ENCODE measurements at places on chromosomes 1 and 21.

DNA sequence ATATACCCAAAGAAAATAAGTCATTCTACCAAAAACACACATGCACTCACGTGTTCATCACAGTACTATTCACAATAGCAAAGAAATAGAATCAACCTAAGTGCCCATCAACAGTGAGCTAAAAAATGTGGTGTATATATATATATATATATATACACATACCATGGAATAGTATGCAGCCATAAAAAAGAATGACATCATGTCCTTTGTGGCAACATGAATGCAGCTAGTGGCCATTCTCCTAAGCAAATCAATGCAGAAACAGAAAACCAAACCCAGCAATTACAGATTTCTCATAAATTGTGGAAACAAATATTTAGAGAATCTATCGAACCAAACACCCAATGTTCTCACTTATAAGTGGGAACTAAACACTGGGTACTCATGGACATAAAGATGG is 585.7 kb downstream of the SMYD3 start:
- no peak for DNase-seq

- DNase-seq: no peak
Measured at GRCh38 chr1:8574985-8575384, 242.5 kb downstream of the RERE start.

DNA sequence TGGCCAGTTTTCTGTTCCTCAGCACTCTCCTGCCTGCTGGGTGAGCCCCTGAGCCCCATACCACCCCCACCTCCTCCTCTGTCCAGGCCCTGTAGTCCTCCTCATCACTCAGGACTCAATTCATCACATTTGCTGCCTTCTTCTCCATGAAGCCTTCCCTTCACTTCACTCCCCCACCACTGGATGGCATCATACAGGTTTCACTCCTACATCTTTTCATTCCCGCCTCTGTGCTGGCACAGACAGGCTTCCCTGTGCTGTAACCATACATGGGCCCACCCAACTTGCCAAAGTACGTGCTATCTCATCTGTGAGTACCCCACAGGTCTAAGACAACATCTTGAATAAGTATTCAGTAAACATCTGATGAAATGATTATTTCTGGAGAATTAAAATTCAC is 56.9 kb downstream of the SLC45A1 start:
- DNase-seq: no peak

- no peak for DNase-seq
Measured at GRCh38 chr1:32884032-32884372, 2.3 kb upstream of the HPCA start.

- peak; percentile 25 for DNase-seq
Measured at GRCh38 chr1:185566995-185567394, 167.2 kb upstream of the HMCN1 start.

GRCh38 chr1:39116860-39117728 is 87.4 kb upstream of the MACF1 start:
- no peak for DNase-seq

- DNase-seq: peak; percentile 82
Measured at GRCh38 chr1:6359216-6360116, 34.1 kb downstream of the ACOT7 start.

DNA sequence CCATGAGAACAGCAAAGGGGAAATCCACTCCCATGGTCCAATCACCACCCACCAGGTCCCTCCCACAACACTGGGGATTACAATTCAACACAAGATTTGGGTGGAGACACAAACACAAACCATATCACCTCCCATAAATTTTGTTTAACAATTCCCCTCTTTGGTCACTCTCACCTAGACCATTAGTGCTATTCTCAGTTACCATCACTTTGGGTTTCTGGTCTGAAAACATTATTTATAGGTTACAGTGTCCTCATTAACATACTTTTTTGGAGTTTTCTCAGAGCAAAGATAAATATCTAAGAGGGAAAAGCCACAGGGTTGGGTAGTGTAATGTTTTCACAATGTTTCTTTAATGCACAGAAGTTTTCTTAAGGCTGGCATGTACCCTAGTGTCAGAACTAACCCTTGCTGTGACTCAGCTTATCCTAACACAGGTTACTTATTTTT is 47.7 kb upstream of the DNAH14 start:
- DNase-seq: no peak

DNA sequence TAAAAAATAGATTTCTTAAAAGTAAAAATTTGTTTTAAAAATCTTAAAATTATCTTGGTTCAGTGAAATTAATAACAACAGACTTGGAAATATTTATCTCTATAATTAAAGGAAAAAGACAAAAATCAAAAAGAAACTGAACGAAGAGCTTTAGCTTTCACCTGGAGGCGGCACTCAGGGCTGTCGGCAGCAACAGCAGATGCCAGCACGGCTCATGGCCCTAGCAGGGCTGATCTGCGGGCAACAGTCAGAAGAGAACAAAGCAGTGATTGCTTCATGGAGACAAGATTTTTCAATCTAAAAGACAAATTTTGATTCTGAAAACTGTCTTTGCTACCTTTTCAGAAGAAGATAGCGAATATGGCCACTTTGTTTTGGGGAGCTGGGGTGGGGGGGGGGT is 22.6 kb downstream of the UBE2G2 start:
- DNase-seq: no peak

DNA sequence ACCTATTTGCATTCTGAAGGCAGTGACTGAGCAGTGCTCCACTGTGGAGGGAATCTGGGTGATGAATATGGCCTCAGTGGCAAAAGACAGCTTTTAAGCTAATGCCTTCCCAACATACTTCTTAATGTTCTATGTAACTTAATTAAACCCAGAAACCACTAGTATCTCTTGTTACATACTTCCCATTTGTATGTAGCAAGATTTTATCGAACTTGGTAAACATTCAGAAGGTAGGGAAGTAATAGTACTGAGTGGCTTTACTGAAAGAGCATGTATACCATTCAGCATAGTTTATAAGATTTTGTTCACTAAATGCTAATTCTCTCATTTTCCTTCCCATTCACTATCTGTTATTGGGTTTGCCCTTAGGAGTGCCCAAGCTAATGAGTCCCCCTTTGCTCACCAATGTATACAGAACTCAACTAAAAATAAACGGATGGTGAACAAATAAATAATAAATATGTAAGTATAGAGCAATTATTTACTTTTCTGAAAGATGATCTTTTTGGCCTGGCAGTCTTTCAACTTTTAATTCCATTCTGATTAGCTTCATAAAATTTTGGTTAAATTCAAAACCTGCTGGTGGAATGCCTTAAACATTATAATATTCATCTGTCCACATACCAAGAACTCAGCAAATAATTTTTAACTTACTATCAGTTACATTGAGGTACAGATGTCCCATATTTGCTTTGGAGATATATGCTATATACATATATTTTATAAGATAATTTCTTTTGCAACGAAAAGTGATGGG is 204.4 kb downstream of the APP start:
- no peak for DNase-seq

- DNase-seq: no peak
Measured at GRCh38 chr1:236155841-236156503, 13.6 kb downstream of the GPR137B start.

DNA sequence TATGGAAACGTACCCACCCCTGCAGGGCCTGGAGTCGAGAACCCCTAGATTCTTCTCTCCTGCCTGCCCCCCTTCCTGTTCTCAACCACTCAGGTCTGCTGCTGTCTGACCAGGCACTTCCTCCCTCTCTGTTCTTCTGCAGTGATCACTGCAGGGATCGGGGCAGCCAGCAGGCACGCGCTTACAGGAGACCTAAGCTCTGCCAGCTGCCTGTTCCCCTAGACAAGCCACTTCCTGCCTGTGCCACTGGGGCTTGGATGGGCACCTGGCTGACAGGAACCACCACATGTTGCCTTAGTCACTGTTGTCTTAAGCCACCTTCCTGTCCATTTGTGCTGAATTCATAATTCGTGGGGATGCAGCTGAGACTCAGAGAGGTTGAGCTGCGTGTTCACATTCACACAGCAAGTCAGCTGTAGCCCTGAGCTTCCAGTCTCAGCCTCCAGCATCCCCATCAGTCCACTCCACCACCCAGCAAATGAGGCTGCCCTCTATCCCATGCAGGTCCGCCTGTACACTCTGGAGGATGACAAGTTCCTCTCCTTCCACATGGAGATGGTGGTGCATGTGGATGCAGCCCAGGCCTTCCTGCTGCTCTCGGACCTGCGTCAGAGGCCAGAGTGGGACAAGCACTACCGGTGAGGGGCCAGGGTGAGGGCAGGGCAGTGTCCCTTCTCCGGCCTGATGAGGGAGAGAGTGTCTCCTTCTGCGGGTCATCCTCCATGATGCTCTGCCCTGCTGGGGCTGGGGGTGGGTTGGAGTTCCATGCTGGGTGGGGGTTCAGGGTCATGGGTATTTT is 18.6 kb downstream of the FAM151A start:
- no peak for DNase-seq

GRCh38 chr1:246797597-246797996 is 73.4 kb downstream of the SCCPDH start:
- DNase-seq: no peak

DNA sequence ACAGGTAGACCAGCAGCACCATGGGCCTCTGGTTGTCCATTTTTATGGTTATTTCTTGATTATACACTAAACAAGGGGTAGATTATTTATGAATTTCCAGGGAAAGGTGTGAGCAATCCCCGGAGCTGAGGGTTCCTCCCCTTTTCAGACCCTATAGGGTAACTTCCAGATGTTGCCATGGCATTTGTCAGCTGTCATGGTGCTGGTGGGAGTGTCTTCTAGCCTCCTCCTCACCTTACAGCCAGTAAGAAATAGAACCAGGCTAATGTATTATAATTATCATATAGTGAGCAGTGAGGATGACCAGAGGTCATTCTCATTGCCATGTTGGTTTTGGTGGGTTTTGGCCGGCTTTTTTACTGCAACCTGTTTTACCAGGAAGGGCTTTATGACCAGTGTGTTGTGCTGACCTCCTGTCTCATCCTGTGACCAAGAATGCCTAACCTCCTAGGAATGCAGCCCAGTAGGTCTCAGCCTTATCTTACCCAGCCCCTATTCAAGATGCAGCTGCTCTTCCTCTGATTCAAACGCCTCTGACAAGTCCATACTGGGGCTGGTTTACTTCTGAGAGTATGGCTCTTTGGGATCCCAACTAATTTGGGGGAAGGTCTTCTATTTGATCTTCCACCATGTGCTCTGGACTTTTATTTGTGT is 13.5 kb upstream of the TINAGL1 start:
- DNase-seq: no peak

DNA sequence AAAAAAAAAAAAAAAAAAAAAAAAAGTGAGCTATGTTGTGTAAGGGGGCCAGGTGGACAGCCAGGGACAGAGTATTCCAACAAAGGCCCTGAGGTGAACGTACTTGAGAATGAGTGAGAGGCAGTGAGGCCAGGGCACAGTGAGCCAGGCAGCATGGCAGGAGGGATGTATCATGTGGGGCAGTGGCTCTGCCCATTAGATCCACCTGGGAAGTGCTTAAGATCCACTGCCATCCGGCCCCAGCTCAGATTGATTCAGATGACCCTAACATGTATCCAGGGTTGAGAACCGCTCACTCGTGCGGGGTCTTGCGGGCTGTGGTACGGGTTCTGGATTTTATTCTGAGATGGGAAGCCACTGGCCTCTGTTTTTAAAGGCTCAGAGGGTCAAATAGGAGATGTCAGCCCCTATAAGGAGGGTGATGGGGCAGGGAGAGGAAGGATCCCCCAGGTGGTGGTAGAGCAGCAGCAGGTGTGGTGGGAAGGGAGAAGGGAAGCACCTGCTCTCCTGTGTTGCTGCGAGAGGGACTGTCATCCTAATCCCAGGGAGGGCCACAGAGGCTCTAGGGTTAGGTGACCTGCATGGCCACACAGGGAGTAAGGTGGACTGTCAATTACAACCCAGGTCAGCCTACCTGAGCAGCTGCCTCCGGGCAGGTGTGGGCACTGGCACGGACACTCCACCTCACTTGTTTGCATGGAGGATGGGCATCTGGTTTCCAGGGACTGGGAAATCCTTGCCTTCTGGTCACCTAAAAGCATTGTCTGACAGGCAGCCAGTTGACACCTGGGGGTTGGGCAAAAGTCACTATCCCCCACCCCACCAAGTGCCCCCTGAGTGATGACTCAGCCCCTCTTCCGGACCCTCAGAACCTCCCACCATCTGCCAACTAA is 31.6 kb downstream of the CDK18 start:
- no peak for DNase-seq

- DNase-seq: no peak
Measured at GRCh38 chr21:38299671-38300070, 42.9 kb downstream of the KCNJ15 start.

- no peak for DNase-seq
Measured at GRCh38 chr21:17795146-17796036, 23.8 kb downstream of the C21orf91 start.

DNA sequence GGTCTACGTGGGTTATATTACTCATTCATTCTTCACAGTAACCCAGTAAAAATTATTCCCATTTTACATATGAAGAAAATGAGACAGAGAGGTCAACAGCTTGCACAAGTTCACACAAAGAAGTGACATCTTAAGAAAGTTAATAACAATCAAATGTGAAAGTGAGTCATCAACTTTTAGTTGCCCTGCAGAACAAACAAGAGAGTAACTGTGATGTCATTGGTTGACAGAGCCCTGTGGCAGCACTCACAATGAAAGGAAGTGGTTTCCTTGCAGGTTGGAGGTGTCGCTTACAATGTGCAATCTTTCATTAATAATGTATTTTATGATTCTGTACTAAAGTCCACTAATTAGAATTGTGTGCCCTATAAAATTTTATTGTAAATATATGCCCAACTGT is 369.6 kb downstream of the RYR2 start:
- DNase-seq: no peak

GRCh38 chr1:67020765-67021164 is 33.2 kb downstream of the SLC35D1 start:
- DNase-seq: no peak

DNA sequence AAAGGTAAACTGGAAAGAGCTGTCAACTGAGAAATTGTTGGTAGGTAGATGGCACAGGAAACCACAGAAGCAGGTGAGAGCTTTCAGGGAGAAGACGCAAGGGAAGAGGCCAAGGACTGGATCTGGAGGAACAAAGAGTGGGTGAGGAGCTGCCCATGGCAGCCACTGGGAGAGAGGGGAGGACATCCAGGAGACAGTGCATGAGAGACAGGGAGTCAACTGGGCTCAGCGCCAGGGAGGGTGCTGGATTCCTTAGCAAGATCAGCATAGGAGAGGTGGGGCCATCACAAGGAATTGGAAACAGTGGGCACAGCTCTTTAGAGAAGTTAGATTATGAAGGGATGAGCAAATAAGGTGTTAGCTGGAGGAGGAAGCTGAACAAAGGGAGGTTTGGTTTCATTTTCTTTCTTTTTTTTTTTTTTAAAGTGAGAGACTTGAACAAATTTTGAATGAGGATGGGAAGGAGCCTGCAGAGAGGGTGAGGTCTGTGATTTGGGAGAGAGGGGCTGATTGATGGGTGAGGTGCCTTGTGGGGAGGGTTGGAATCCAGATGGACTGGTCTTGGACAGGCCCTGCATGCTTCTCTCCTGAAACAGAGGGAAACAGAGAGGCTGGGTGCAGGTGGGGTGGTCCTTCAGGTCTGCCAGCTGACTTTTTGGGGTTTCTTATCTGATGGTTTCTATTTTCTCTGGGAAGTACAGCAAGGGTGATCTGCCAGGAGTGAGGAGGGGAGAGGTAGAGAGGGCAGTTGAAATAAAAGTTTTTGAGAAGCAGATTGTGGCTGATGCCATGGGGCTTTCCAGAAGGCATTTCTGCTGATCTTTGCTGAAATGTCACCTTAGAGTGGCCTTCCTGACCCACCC is 5.4 kb downstream of the CYP4B1 start:
- DNase-seq: no peak

- DNase-seq: peak; percentile 5
Measured at GRCh38 chr1:82819234-82819633, 1018.5 kb downstream of the ADGRL2 start.

- no peak for DNase-seq
Measured at GRCh38 chr1:212503714-212504113, 71.0 kb downstream of the NENF start.

Data from GM10248 (cell line).